ENCODE measurements at places on chromosomes 3 and 15.

GRCh38 chr15:92091155-92091734 lies 237.7 kb downstream of the SLCO3A1 start:
- DNase-seq, result peak; percentile 81

DNA sequence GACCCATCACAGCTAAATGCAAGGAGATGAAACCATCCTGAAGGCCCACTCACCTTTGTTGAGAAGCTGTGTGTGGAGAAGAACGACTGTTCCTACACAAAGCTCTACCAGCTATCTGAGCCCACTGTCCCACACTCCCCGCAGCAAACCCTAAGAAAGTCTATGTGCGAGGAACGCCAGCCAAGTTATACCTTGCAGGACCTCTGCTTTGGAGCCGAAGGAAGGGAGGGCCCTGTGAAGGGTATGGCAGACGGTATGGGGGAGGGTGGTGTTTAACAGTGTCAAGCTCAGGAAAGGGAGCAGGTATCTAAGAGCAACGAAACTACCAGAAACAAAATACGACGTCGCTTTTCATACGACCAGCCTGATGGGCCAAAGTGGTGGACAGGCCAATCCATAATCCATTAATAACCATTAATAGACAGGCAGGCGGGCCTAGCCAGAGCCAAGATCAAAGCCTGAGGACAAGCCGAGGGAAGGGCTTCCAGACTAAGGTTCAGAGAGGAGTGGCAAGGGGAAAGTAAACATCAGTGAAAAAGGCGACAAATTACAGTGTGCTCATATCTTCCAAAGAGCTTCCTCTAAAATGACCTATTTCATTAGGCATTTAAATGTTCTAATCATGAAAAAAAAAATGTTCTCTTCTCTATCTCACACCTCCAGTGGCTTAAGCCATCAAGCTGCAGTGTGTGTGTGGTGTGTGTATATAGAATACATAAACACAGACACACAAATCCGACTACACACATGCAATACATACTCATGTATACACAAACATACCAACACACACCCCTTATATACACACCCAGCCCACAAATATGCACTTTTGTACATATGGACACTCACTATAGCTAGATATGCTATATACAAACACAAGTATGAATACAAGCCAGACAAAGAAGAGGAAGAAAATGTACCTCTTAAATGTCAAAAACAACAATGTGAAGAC lies 43.9 kb downstream of the PTPN23 start:
- no peak for DNase-seq

GRCh38 chr3:46663591-46664135 lies 29.8 kb downstream of the ALS2CL start:
- peak; percentile 87 for DNase-seq

GRCh38 chr15:59223736-59224135 lies 17.1 kb downstream of the LDHAL6B start:
- DNase-seq, result no peak

DNA sequence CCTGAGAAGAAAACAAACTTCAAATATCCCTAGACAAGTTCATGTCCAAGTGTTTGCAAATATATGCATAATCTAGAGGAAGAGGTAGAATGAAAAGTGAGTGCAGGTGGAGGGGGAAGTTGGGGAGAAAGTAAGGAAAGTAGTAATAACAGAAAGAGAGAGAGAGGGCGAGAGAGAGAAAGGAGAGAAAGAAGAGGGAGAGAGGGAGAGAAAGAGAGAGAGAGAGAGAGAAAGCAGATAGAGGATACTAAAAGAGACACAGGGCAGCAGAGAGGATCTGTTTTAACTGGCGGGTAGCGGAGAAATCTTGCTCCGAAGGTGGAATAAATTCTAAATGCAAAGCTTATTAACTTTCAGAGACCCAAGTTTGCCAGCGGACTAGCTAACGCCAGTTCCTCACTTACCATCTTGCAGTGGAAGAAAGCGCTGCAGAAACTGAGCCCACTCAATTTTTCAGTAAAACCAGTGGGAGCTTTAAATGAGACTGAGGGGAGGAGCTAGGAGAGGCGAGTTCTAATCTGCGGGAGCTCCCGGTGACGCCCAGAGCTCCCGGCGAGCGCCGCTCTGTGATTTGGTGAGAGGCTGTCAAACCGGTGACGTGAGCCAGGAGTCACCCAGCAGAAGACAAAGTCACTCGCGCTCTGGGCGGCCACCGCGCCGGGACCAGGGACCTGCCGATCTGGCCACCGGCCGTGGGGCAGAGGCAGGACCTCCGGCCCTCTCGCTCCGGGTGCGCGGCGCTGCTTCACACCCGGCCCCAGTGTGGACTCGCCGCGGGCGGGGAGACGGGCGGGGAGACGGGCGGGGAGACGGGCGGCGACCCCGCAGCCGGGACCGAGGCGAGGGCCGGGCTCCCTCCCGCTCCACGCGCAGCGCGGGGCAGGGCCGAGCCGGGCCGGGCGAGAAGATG lies at the start of gene GMNC:
Gene GMNC, minus strand, starts transcription at position 486 of the 910 bp plus-strand sequence. Its CDS starts 79 bp downstream, at position 407.
- peak; percentile 83 for DNase-seq

DNA sequence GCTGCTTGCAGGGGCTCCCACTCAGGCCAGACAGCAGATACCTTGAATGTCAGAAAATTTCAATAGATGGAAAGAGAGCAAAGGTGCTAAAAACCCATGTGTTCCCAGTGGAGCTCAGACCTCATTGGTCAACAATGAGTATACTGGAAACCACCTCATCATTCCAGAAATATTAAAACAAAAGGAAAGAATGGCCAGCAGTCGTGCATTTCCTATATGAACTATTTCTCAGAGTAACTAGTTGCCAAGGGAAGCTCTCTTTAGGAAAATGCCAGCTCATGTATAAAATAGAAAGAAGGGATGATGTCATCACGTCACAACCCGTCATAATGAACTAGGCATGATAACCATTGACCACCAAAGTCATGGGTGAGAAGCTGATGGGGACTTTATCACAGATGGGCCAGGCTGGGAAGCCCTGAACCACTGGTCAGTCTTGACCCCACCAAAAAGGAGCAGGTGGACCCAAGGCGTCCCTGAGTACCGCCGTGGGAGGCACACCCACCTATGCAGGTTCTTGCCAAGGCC lies 17.5 kb downstream of the DNAJB8 start:
- no peak for DNase-seq

- peak; percentile 25 for DNase-seq
These were observed 18.1 kb downstream of the CRABP1 start for GRCh38 chr15:78358102-78358870.

DNA sequence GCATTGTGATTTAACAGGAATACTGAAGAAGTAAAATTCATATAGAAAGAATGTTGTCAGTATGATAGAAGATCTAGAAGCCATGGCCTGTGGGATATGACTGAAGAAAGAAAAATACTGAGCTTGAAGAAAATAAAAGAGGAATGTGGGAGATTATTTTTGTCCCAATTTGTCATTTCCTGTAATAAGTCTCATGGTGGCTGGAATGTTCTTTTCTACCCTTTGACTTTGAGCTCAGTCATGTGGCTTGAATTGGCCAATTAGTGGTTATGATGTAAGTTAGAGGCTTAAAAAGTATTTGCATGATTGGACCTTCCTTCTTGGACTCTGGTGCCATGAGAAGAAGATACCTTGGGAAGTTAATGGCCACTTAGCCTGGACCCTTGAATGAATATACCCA lies 14.1 kb downstream of the APH1B start:
- no peak for DNase-seq

GRCh38 chr3:114770874-114771273 lies 376.2 kb downstream of the ZBTB20 start:
- no peak for DNase-seq

GRCh38 chr3:23888617-23889228 lies 28.1 kb downstream of the NKIRAS1 start:
- peak; percentile 61 for DNase-seq

GRCh38 chr15:85870216-85871014 lies 75.7 kb upstream of the KLHL25 start:
- DNase-seq, result no peak

DNA sequence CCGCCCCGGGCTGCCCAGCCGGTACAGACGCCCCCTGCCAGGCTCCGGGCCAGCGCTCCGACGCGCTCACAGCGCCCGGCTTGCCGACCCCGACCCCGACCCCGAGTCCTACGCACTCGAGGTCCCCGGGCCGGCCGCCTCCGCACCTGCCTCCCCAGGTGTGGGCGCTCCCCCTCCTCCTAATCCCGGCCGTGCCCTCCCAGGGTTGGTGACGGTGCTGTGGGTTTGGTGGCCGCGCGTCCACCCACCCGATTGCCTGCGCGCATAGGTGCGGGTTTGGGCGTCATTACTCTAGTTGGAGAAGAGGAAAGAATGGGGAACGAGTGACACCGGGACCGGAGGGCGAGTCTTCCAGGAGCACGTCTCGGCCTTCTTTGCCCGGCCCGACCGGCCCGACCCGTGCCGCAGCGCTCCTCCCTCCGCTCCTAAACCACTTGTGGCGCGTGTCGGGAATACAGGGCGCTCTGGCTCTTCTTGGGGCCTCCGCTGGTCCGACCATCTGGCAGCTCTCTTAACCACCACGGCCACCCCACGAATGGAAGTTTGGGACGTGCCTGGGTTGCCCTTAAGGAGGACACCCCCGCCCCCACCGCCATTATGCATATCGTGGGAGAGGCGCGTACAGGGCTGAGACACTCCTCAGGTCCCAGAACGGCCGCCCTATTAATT lies 810 bp upstream of the THRB start:
- peak; percentile 44 for DNase-seq

- DNase-seq, result no peak
These were observed 4.0 kb downstream of the LAMP3 start for GRCh38 chr3:183158551-183159006.

GRCh38 chr15:67340630-67341029 lies 86.0 kb downstream of the IQCH start:
- no peak for DNase-seq

- DNase-seq, result no peak
These were observed 72.8 kb upstream of the ANKRD34C start for GRCh38 chr15:79209690-79210089.

DNA sequence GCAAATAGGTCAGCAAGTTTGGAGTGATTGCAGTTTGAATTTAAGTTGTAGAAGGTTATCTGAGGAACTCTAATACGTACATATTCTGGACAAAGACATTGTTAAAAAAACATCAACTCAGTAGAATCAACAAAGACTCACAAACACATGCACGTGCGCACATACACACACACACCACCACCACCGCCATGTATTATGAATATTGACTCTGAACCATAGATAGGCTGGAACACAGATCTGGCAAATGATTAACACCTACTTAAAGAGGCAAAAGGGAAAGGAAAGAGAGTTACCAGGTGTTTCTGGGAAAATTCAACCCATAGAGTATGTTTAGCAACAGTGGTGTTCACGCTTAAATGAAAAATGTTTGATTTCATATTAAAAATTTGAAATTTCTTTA lies 334.2 kb upstream of the ALCAM start:
- no peak for DNase-seq

DNA sequence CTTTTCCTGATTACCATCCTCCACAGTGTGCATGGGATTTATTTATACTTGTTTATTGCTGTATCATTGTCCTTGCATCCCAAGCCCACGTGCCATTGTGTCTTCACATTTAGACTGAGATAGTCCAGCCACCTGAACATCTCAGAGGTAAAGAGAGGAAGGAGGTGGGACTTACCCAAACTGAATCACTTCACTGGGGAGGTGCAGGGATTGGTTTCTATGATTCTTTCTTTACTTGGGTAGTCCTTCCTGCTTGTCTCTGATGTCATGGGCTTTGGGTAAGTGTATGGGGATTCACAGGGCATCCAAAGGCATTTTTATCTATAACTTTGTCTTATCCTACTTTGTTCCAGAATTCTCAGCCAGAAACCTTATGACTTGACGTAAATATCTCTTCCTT lies 141.5 kb upstream of the UMPS start:
- no peak for DNase-seq

- DNase-seq, result peak; percentile 74
These were observed 171.4 kb downstream of the NSUN3 start for GRCh38 chr3:94234177-94234788.

GRCh38 chr15:39752246-39752645 lies 30.4 kb downstream of the FSIP1 start:
- no peak for DNase-seq

DNA sequence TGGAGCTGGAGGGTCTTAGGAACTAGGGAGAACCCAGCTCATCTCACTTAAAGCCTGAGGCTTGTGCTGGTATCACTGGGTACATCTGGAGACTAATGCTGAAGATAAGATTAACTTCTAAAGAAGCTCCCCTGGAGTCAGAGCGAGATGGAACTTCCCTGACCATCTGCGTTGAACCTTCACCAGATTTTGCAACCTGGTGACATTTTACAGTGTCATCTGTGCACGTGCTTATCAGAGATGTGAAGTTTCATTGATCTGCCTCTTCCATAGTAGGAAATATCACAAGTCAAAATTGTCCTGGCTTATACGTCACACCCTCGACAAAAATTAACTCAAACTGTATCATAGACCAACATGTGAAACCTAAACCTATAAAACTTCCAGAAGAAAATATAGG lies 395.5 kb downstream of the SHQ1 start:
- DNase-seq, result no peak

DNA sequence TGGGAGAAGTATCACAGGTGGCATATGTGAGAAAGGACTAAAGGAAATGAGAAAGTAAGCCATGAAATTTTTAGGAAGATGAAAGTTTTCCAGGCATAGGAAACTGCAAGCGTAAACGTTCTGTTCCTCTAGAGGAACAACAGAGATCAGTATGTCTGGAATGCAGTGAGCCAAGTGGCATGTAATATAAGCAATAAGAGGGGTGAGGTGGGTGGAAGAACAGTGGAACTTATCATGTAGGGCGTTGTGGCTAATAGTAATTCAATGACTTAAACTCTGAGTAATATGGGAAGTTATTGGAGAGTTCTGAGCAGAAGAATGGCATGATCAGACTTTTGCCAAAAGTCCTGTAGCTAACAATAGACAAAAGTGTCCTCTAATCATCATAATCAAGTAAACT lies 902.9 kb downstream of the EPHA3 start:
- no peak for DNase-seq

GRCh38 chr3:127457094-127457475 lies 133.4 kb downstream of the TPRA1 start:
- DNase-seq, result peak; percentile 35

- no peak for DNase-seq
These were observed 50.9 kb downstream of the CEP152 start for GRCh38 chr15:48759921-48760320.

GRCh38 chr15:78054518-78054917 lies 23.0 kb downstream of the TBC1D2B start:
- no peak for DNase-seq

GRCh38 chr15:66928101-66928500 lies 137.3 kb upstream of the SMAD3 start:
- DNase-seq, result no peak

- DNase-seq, result no peak
These were observed 45.8 kb downstream of the HAPLN3 start for GRCh38 chr15:88849376-88850072.

GRCh38 chr3:196431181-196432136 lies 768 bp downstream of the UBXN7 start:
- DNase-seq, result peak; percentile 46

- DNase-seq, result no peak
These were observed 19.1 kb downstream of the GPR160 start for GRCh38 chr3:170056710-170057454.

DNA sequence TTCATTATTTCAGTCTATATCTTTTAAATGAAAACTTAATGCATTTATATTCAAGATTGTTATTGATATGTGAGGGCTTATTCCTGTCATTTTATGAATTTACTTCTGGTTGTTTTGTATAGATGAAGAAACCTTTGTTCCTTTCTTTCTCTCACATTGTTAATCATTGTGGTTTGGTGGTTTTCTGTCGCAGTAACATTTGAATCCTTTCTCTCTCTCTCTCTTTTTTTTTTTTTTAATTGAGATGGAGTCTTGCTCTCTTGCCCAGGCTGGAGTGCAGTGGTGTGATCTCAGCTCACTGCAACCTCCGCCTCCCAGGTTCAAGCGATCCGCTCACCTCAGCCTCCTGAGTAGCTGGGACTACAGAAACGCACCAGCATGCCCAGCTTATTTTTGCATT lies 22.1 kb downstream of the AGBL1 start:
- DNase-seq, result no peak

- no peak for DNase-seq
These were observed 239.2 kb upstream of the IL12A start for GRCh38 chr3:159749406-159749805.
